ENCODE measurements at places on chromosomes 5 and 9.

GRCh38 chr5:170288551-170288950 lies 9.0 kb downstream of the LCP2 start:
- DNase-seq, result no peak

- DNase-seq, result no peak
These were observed 29.2 kb upstream of the ARHGEF28 start for GRCh38 chr5:73596705-73597328.

GRCh38 chr9:76372336-76372735 lies 21.9 kb downstream of the RFK start:
- no peak for DNase-seq

GRCh38 chr9:123048748-123049147 lies 15.3 kb downstream of the GPR21 start:
- DNase-seq, result no peak

- DNase-seq, result no peak
These were observed 59.3 kb downstream of the SLC22A5 start for GRCh38 chr5:132428484-132429462.

DNA sequence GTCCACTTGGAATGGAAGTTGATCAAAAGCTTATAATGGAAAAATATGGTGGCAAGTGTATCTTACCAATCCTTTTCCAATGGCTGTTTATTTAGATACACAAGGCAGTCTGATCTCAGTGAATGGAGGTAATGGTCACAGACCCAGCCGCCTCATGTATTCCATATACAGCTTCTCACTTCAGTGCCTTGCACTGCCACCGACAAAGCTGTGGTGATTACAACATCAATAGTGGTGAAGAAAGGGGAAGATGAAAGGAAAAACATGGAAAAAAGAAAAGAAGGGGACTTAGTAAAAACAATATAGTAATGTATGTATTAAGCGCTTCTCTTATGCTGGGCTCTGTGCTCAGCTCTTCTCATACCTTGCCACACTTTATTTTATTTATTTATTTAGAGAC lies 297.3 kb upstream of the RASA1 start:
- DNase-seq, result peak; percentile 25

GRCh38 chr5:50441493-50441955 lies 436 bp upstream of the EMB start:
- no peak for DNase-seq

DNA sequence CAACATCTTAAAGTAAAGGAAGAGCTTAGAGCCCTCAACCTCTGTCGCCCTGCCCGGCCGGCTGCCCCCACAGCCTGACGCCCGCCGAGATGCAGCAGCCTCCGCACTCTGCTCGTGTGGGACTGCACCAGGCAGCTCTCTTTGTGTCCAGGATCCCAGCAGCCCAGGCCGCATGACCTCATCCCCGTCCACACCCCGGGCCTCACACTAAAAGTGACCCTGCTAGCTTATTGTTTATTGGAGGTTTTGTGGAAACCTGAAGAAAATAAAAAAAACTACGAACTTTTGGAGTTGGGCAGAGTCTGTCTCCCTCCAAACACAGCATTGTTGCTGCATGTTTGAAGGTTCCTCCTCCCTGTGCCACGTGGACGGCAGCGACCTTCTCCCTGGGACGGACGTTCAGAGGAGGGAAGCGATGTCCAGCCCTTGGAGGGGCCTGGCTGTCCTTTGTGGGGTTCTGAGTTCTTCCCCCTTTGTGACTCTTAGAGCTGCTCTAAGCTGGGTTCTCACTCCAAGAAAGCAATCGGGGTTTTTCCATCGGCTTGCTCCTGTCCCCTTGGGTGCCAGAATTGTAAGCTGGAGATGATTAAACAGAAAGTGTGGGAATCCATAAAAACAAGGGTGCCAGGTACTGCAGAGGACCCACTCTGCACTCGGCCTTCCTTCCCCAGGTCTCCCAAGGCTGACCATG lies 103.5 kb upstream of the COL5A1 start:
- DNase-seq, result no peak

Measured in GF-D8 (cell line).